Cardiac muscle cell (in vitro differentiated cells and primary cell): ENCODE measurements at places on chromosomes 2 and 18. TPM values are rescaled to one million over a fixed set of nuclear protein-coding genes. Genes with fewer than 3 reads are reported as not detected.

DNA sequence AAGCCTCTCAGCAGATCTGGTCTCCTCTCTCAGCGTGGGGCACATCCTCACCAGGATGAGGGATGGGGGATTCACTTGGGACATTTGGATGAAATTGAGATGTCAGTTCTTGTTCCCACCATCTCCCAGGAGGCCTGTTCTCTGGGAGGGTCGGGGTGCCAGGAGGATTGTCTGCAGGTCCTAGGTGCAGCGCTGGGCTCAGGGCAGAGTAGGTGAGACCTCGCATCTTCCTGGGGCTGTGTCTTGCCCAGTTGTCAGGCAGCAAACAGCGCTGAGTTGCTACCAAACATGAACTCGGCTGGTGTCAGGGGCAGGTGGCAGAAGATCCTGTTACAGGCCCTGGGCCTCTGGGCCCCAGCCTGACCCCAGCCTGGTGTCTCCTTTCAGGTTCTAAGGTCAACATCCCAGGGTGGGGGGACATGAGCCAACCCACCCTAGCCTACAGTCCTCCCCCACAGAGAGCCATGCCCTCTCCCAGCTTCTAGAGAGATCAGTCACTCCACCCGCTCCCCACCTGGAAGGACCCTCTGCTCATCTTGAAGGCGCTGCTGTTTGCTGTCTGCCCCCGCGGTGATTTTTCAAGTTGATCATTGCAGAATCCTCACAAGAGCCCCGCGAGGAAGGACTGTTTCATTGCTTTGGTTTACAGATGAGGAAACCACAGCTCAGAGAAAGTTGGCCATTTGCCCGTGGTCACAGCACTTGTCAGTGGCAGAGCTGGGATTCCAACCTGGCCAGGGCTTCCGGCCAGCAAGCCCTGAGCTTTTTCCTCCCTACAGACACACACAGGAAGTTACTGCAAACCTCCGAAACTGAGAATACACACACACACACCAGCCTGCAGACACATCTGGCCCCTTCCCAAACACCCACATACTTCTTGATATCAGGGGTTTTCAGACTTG is 83.9 kb downstream of the STPG4 start:
- DNase-seq, result peak; percentile 97

DNA sequence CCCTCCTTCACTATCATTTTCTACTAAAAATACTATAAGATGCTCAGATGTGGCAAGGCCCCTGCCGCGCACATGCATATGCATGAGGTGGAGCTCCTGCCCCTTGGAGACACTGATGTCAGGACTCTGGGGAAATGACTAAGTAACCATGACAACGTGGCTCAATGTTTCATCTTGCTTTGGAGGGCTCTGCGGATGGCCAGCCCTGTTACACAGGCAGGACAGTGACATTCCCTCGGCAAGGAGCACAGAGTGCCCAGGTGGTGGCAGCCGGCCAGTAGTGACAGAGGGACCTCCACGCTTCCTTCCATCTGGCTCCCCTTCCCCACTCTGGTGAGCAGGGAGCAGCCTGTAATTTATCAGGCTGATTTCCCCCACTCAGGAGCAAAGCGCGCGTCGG is 364.1 kb downstream of the SS18 start:
- DNase-seq, result no peak

DNA sequence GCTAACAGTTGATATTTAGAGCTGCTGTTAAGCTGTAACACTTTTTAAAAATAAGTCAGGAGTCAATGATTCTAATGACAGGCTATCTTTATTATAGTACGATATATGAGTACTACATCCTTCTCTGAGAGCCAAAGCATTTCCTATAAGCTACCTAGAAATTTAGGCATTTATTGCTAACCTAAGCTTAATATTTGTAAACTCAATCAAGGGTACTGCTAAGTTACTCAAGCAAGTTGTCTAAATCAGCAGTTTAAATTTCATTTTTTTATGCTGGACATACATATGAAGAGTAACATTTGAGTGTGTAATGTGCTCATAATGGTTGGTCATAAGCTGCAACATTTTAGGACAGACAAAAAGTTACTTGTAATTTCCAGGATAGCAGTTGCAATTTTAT is 1576.5 kb upstream of the NXPH2 start:
- DNase-seq, result no peak

GRCh38 chr18:58431215-58431614 is 197.7 kb downstream of the ALPK2 start:
- no peak for DNase-seq

- peak; percentile 25 for DNase-seq
These were observed 92.8 kb upstream of the CDH2 start for GRCh38 chr18:28269750-28270149.

DNA sequence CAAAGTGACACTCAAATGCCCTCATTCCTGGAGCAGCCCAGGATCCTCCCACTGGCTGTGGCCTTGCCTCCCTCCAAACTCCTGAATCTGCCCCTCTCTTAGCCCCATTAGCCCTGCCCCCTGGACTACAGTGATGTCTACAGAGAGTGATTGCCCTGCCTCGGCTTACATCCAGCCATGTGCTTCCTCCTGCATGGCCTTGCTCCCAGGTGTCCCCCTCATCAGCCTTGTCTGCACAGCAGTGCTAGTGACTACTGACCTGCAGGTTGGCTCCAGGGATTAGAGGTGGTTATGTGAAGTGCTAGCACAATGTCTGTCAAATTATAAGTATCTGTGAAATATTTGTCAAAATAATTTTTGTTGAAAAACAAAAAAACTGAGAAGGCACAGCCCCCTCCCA is 259.1 kb upstream of the MYT1L start:
- DNase-seq, result no peak

- DNase-seq, result no peak
These were observed 44.9 kb downstream of the DYSF start for GRCh38 chr2:71498261-71498701.

DNA sequence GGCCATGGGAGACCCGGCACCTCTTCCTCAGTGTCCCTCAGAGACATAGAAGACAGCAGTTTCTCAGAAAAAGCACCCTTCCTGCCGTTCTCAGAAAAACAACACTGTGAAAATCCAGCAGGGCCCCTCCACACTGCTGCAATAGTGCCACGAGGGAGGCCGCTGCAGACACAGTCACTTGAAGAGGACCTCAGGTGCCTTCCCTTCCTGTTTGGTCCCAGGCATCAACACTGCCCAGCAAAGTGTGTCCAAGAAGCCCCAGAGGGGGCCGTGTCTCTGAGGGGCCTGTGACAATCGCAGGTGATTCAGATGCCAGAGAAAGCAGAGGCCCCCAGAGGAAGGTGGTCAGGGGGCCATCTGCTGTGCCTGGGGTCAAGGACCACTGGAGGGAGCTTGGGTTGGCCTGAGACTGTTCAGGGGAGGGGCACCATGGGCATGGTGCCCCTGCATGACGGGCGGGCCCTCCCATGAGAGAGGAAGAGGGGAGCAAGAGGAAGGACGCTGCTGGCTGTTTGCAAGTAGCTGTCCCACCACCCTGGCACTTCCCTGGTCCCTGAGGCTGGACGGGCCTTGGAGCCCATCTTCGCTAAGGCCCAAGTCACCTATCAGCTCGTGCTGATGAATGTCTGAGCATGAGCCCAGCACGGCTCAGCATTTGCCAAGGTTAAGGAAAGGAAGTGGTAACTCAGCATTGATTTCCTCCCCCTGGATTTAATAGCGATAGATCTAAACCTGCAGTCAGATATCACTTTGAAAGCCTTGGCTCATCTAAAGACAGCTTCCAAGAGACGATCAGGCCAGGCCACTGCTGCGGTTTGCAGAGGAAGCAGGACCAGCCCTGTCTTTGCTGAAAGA is 9.1 kb downstream of the TWIST2 start:
- no peak for DNase-seq

GRCh38 chr18:24949908-24950307 is 402.1 kb downstream of the ZNF521 start:
- DNase-seq, result no peak

GRCh38 chr18:54850598-54850997 is 22.3 kb downstream of the RAB27B start:
- DNase-seq, result no peak

DNA sequence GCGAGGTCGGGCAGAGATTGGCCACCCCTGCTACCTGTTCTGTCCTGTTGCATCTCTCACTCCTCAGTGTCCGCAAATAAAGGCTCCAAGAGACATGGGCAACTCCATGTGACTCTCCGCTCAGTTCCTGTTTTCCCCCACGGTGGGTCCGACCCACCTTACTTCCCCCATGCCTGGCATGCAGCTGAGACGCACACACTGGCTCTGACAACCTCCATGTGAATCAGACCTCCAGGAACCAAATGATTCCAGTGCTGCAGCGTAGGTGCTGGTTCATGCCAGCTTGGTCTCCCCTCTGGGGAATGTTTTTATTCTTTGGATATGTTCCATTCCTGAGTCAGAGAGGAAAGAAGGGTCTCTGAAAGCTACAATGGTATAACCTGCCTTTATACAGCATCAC is 221.5 kb downstream of the SH3RF3 start:
- DNase-seq, result no peak

DNA sequence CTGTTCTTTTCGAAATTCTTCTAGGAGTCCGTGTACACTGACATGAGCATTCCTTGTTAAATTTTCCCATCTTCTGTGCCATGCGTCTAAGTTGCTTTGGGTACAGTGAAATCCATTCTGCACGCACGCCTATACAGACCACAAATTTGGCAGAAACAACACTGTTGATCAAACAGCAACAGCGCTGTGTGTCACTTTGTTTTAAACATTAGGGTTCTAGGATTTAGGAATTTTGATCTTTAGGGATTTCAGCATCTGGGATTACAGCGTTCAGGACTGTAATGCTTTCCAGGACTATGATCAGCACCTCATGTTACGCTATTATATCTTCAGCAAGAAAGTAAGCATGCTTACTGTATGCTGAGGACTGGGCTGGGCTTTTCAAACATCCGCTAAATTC is 47.1 kb upstream of the FHL2 start:
- DNase-seq, result no peak

GRCh38 chr18:29383311-29384273 is 1206.7 kb upstream of the CDH2 start:
- peak; percentile 10 for DNase-seq

DNA sequence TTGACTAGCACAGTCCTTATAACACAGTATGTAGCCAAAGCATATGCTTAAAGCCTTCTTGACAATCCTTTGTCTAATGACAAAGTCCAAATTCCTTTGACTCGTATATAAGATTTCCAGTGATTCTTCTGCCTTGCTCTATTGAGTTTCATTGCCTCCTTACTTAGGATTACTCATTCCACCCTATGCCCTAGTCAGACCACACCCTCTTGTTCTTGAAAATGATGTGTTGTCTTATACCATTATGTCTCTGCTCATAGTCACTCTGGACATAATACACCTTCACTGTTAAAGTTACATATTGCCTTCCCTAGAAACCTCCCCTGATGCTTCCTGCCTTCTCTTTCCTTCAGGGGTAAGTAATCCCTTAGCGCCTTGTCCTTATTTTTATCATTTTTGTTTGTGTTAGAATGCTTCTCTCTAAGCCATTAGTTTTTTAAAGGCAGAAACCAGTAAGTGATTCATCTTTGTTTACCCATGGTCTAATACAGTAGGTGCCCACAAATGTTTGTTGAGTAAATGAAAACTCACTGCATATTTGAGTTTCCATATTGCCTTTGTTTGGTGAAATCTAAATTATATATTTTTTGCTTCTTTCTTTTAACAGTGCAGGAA is 19.3 kb downstream of the GPD2 start:
- DNase-seq, result no peak

DNA sequence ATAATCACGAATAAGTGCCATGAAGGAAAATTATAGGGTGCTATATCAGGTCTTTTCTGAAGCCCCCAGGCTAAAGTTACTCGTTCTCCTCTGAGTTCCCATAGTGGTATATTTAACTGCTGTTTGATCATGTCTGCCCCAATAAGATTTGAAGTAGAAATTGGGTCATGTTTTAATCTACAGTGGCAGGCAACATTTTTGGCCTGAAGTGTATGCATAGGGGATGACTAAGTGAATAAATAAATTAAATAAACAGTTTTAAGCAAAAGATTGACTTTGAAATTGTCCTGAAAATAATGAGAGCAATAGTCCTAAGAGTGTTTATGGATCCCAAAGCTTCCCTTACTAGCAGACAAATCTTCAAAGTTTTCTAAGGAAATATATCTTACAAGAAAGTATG is 500.9 kb downstream of the TNS1 start:
- no peak for DNase-seq

- no peak for DNase-seq
These were observed 164.3 kb upstream of the SIX2 start for GRCh38 chr2:45173513-45173912.

GRCh38 chr2:938181-939005 is 12.3 kb upstream of the SNTG2 start:
- no peak for DNase-seq

GRCh38 chr2:27779417-27780055 is 8.0 kb downstream of the MRPL33 start:
- no peak for DNase-seq

- peak; percentile 79 for DNase-seq
These were observed 14.6 kb downstream of the TNS1 start for GRCh38 chr2:217988014-217988839.

DNA sequence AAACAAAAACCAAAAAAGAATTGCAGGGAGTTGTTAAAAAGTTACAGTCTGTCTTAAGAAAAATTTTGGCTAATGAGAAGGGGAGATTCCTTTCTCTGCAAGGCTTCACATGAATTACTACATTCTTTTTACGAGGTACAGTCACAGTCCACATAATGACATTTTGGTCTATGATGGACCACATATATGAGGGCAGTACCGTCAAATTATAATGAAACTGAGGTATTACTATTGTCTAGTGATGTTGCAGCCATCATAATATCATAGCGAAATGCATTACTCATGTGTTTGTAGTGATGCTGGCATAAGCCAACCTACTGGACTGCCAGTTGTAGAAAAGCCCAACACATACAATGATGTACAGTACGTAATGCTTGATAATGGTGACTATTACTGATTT is 12.5 kb downstream of the SERPINB7 start:
- DNase-seq, result no peak

- DNase-seq, result no peak
These were observed 33.2 kb upstream of the CCDC88A start for GRCh38 chr2:55452879-55453278.

DNA sequence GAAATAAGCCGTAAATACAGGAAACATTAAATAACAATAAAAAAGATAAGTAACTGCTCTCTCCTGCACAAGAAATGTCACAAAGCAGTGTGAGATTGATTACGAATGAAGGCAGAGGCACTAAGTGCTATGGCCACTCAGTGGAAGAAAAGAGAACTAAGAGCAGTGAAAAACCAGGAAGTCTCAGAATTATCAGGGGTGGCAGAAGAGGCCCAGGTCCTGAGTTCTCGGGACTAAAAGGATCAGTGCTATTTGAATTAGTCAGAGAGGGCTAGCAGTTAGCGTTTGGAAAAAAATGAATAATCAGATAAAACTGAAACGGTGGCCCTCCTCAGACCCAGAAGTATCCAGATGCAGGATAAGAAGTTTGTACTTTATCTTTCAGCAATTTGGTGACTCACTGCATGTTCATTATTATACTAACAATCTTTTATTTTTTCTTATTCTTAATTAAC is 367.1 kb downstream of the ZEB2 start:
- DNase-seq, result peak; percentile 40

The MTX2 gene
- total RNA-seq, result 50.9 and 60.7 TPM in 2 replicates

The CYRIA gene
- total RNA-seq, result 0.63 and 2.2 TPM in 2 replicates

The UGT1A7 gene
- not detected in 2 replicates for total RNA-seq

The FNDC4 gene
- 39.4 and 53.4 TPM in 2 replicates for total RNA-seq

The NETO1 gene
- total RNA-seq, result 3.6 and 4.1 TPM in 2 replicates

The NPHP1 gene
- 5.8 and 6.2 TPM in 2 replicates for total RNA-seq

The ACTG2 gene
- 0.42 and 4.0 TPM in 2 replicates for total RNA-seq

The MROH2A gene
- total RNA-seq, result 0.12 TPM in 1 of 2 replicates, not detected in the other

The CHRND gene
- 0.09 TPM in 1 of 2 replicates, not detected in the other for total RNA-seq

The UPP2 gene
- total RNA-seq, result not detected in 2 replicates
